CD8-positive, alpha-beta T cell (primary cell): ENCODE measurements at places on chromosomes 12 and 14.

DNA sequence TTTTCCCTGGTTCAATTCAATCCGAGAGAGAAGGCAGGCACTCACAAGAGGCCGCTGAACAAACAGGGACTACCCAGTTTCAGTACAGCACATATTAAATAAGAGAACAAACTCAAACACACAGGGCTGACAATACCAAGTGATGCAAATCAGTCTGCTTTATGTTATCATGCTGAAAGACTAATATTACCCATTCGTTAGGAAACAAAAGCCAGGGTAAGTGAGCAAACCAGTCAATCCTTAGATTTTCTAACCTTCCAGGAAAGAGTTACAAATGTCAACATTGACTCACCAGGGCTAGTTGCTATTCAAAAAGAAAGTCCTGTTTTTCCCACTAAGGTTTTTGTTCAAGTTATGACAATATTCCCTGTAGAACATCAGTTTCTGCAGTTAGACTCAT, 246.2 kb downstream of the C12orf42 start:
- no peak for DNase-seq

DNA sequence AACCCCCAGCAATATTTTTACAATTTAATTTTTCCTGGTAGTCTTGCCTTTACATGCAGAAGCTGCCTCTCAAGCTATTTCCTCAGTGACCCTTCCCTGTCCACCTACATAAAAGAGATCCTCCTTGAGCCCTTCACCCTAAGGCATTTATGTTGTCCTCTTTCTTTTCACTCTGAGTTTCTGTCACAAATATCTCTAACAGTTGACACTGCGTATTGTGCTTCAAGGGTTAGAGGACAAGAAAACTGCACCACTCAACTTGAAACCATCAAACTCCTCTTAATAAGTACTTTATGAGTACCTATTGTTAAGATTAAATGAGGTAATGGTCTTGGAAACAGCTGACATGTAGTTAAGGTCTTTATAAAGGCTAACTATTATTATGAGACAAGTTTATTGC, 557.7 kb downstream of the TRHDE start:
- DNase-seq = no peak

GRCh38 chr14:54738009-54738408, 164.6 kb downstream of the GCH1 start:
- DNase-seq = no peak

DNA sequence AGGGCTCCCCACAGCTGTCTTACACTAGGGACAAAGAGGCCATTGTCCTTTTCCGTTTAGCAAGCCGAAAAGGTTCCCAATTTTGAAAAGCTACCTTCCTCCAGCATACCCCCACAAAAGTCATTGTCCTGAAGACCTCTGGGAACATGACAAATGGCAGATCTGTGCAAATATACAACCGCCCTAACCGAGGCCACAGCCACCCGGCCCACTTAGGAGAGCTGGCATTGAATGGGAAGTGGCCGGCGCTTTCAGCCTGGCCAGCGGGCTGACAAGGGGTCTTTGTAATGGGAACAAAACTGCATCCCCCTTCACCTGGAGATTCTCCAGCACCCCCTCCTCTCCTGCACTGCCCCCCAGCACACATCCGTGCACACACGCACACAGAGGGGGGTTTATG, 48.1 kb upstream of the VASH1 start:
- DNase-seq = no peak

GRCh38 chr12:101830367-101831325, at the start of gene GNPTAB:
GNPTAB (minus strand) TSS chr12:101830959; CDS start chr12:101830675, 284 bp downstream.
- peak; percentile 96 for DNase-seq

GRCh38 chr12:95643256-95643655, 92.0 kb upstream of the USP44 start:
- DNase-seq = no peak

DNA sequence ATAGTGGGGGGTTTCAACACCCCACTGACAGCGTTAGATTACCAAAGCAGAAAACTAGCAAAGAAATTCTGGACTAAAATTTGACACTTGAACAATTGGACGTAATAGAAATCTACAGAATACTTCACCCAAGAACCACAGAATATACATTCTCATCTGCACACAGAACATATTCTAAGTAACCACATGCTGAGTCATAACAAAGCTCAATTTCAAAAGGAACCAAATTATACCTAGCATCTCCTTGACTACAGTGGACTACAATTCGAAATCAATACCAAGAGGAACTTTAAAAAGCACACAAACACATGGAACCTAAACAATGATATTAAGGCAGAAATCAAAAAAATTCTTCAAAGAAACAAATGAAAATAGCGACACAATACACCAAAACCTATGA, 871.6 kb upstream of the MDGA2 start:
- DNase-seq = no peak

DNA sequence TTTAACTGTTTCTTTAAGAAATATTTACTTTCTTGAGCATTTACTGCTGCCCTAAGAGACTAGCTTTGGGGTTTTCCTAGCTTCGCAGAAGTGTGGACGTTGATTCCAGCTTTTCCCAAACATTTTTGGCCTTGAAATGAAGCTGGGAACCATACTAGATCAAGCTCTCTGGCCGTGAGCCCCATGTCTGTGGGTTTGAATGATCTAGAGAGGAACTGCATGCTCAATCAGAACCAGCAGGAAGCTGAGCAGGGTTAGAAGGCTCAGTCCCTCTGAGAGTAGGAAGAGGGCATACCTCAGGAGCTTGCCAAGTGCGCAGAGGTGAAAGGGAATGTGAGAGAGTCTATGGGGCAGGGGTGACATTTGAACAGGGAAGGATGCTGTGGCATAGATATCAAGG, 292.1 kb downstream of the CACNA1C start:
- DNase-seq = no peak

DNA sequence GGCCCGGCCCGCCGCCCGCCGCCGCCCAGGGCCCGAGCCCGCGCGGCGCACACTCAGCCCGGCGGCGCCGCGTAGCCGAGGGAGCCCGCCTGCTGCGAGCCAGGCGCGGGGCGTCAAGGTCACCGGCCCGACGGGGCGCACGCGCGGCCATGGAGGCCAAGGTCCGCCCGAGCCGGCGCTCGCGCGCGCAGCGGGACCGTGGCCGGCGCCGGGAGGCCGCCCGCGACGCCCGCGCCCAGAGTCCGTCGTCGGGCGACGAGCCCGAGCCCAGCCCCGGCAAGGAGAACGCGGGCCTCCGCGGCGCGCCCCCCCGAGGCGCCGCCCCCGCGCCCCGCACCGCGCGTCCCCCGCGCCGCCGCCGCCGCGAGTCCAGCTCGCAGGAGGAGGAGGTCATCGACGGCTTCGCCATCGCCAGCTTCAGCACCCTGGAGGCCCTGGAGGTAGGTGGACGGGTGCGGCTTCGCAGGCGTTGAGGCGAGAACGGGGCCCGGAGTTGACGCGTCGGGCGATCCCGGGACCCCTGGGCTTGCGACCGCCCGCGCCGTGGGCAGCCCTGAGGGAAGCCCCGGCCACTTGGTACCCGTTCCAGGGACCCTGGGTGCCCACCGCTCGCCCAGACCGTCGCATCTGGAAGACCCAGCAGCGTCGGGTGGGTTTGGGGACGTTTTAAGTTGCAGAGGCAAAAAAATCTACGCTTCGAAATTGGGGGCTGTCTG, 629 bp downstream of the FBRSL1 start:
- DNase-seq = peak; percentile 23

GRCh38 chr14:106087837-106088236, 561.5 kb downstream of the TMEM121 start:
- DNase-seq = no peak

DNA sequence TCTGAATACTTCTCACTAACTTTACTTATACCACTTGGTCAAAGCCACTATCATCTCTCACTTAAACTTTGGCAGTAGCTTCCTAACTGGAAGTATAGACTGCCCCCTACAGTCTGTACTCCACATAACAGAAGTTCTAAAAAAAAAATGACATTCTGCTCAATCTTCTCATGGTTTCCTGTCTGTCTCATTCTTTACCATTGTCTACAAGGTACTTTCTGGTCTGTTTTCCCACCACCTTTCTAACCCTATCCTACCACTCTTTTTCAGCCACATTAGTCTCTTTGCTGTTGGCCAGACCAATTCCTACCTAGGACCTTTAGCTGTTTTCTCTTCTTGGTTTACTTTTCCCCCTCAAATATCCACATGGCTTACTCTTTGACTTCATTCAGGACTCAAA, 14.7 kb downstream of the CPSF6 start:
- DNase-seq = no peak

DNA sequence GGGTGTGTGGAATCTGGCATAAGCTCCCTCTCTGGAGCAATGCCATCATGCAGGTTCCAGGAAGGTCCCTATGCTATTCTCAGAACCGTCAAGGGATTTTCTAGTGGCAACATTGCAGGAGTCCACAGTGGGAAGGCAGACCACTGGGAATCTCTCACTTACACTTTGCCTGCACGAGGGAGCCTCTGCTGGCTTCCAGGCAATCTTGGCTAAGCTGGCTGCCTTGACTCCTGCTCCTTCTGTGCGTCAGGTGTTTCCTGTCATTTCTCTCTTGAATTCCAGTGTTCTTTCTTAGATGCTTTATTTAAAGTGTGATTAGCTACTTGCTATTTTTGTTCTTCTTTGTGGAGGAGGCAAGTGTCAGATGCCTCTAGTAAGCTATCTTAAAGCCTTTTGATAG, 414.0 kb upstream of the ATP2B1 start:
- DNase-seq = no peak

DNA sequence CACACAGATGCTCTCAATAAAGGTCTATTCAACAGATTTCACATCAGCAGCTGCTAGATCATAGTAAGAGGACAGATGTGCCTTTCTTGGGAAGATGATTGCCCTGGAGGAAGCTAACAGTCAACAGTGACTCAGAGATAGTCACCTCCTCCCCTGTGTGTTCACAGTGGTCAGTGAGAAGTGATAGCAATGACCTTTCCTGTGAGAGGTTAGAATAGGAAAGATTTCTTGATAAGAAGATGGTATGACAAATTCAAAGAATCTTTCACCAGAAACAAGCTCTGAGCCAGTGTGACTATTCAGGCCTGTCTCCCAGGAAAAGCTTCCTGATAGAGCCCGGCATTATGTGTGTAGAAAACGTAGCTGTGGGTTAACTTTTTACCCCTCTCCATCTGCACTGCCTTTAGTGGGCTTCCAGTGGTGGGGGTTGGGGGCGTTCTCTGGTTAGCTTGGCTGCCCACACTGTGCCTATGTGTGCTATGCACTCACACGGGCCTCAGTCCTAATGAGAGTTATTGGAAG, 66.4 kb upstream of the ARHGAP5 start:
- no peak for DNase-seq

DNA sequence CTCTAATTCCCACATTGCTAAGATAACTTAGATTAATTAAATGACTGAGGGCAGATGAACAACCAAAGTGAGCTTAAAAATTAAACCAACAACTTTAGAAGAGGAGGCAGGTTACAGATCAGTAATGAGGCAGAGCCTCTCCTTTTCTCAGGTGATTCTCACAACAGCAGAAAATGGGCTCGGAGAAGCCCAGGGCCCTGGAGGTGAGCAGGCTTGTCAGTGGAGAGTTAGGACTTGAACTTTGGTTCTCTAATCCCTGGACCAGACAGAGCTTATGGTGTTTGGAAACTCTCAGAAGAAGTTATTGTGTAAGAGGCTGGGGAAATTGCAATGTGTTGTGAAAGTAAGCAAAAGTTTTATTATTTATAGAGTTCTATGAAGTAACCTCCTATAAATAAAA, 2.8 kb downstream of the TRHDE start:
- no peak for DNase-seq

DNA sequence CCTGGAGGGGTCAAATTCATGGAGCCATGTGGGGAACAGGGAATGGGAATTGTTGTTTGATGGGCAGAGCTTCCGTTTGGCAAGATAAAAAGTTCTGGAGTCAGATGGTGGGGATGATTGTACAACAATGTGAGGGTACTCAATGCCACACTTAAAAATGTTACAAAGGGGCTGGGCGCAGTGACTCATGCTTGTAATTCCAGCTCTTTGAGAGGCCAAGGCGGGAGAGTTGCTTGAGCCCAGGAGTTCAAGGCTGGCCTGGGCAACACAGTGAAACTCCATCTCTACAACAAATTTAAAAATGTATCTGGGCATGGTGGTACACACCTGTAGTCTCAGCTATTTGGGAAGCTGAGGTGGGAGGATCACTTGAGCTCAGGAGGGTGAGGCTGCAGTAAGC, 66.0 kb upstream of the DIO3 start:
- DNase-seq = no peak

- no peak for DNase-seq
Measured at GRCh38 chr12:95766356-95767019, 24.1 kb downstream of the NTN4 start.

GRCh38 chr14:83485591-83485990, 1951.9 kb upstream of the SEL1L start:
- DNase-seq = no peak

GRCh38 chr14:61940666-61941420, 178.6 kb downstream of the SNAPC1 start:
- DNase-seq = no peak

DNA sequence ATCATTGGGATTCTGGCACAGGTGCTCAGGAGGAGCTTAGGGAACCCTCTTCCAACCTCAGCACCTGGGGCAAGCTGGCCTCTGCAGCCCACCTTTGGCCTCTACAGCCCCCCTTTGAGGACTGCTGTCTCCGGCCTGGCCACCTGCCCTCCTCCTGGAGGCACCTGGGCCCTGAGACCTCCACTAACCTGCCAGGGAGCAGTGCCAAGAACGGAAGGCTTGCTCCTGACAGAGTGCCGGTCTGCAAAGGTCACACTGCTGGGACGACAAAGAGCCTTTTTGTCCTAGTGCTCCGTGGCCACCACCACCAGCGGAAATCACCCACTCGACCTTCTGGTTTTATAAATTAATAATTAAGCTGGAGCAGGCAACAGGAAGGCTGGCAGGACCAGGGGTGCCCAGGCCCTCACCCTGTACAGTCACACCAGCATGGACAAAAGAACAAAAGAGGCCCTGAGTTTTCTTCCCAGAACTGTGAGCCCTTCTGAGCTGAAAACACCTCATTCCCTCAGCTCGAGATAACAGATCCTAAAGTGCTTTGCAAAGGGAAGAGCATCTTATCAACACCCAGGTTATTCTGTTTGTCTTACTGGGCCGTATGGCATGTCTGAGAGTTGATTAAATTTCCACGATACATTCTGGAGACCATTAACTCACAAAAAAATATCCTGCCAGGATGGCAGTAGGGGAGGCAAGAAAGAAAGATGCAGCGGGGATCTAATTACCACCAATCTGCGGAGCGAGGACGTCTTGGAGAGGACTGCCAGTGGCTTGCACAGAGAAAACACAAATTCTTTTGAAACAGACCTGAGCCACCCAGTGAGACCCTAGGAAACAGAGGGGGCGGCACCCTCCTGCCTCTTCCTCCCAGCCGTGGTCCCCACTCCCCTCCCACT, 8.2 kb downstream of the TESC start:
- DNase-seq = no peak

DNA sequence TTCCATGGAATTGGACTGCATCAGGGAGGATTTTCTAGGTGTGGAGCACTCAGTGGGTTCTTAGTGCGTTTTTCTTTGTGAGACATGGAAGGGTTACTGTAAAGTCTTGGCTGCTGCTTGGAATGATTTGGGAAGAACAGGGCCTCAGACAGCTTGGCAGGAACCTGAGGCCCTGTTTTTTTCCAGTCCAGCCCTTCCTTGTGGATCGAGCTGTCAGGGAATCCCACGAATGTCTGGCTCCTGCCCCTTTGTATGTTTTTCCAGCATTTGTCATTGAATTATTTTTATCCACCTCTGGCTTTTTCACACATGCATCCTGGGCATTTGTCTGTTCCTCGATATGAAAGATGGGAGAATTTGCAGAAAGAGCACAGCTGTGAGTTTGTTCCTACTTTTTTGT, 158.5 kb downstream of the TGFB3 start:
- no peak for DNase-seq
